ENCODE measurements at places on chromosomes 2 and 18.
A peak's percentile ranks its signal among the peaks of the same experiment; 100 is the strongest.

DNA sequence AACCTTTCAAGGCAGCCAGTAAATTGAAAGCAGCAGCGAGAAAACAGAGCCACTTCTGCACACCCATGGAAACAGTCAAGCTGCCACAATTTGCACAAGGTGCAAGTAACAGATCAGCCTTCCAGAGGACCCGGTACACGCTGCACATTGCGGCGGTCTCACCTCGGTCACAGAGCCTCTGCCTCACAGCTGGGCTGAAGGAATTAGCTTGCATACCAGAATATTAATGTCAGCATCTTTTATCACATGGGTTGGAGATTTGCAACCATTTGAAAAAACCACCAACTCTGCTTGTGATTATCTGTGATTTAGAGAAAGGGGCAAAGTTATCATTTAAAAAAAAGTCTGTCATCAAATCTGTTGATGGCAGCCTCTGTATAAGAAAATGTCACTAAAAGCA, 330.5 kb upstream of the TCF4 start:
- no peak for DNase-seq

GRCh38 chr18:46423226-46423805, 233.7 kb downstream of the LOXHD1 start:
- no peak for DNase-seq

DNA sequence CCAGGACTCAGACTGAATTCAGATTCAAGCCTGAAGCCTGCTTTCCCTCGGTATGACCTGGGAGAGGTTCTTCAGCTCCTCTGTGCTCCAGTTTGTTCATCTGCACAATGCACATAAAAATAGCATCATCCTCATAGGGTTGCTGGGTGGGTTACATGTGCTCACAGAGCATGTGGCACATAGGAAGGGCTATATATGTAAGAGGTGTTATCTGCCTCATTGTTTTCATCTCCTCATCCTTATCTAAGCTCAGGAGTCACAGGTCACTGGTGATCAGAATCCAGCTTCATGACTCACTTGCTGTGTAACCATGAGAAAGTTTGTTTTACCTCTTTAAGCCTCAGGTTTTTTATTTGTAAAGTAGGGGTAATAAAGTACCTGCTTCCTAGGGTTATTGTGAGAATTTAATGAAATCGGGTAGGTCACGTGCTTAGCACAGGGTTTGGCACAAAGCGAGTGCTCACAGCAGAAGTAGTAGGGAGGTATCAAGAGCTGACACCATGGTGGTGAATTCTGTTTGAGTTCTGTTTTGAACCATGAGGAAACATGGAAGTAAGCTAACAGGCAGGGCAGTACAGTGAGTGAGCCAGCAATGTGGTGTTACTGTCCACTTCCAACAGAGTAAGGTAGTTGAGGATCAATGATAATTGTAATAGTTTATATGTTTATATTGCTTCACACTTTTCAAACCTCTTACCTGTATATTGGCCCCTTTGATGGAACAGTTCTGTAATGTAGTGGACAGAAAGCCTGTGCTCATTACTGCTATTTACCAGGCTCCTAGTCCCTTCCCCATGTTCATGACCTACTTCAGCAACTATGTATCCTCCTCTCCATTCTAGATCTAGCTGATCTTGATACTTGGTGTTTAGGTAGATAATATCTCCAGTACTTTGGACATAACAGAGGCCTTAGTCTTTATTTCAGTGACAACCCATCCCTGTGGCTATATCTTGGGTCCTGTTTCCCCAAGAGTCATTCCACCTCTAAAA, 141.4 kb upstream of the LTBP1 start:
- no peak for DNase-seq

DNA sequence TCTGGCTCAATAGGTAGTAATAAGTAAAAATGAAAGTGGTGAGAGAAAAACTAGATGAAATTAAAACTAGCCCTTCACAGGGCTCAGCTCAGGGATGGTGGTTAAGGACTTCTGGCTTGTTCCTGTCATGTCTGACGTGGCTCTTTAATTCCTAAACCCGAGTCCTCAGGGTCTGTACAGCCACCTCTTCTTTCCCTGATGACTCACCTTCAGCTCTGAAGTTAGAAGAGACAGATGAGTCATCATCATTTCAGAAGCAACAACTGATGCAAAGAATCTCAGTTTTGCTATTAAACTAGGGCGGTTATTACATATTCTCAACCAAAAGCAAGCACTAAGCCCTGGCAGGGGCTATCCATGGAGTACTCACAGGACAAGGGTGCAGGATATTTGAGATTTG, 24.0 kb upstream of the ITGB6 start:
- DNase-seq, result no peak

DNA sequence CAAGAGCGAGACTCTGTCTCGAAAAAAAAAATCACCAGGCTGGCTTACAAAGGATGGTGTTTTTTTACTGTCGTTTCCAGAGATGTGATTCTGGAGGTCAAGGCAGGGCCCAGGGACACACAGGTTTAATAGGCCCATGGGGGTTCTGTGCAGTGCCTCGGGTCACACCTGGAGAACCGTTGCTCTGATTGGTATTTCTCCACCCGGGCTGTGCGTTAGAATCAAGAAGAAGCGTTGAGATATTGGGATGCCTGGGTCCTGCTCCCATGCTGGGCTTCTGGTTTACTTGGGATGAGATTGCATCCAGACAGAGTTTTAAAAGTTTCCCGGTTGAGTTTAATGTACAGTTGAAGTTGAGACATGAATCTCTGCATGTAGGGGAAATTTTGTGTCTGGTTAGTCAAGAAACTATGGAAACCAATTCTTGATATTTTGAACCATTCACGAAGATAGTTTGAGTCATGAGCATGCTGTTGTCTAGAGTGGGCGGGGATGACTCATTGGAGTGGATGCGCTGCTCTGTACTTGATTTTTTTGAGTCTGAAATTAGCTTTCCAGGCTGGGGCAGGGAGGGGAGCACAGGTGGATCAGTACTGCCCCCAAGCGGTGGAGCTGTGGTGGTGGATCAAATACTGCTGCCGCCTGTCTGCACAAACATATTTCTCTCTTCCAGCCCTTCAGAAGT, 50.1 kb downstream of the GREB1 start:
- DNase-seq, result peak; percentile 68
